ENCODE measurements at places on chromosomes 12 and 14.

- no peak for DNase-seq
Observed at GRCh38 chr12:93306636-93307035, 71.1 kb upstream of the NUDT4 start.

DNA sequence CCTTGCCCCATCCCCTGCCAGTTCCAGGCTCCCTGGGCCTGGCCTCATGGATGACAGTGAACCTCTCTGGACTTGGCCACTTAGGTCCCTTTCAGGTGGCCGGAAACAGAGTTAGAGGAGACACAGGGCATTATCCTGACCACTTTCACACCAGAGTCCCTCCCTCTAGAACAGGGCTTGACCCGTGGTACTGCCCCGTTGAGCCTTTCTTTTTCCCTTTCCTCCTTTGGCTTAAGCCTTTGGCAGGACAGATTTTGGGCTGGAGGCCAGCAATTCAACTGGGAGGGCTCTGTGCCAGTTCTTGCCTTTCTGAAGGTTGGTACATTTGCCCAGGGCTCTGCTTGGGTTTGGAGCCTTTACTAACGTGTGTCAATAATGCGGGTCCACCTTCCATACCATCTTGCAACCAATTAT is 22.8 kb downstream of the TPCN1 start:
- DNase-seq: peak; percentile 26

- DNase-seq: no peak
Observed at GRCh38 chr12:131203666-131204415, 250.1 kb downstream of the ADGRD1 start.

DNA sequence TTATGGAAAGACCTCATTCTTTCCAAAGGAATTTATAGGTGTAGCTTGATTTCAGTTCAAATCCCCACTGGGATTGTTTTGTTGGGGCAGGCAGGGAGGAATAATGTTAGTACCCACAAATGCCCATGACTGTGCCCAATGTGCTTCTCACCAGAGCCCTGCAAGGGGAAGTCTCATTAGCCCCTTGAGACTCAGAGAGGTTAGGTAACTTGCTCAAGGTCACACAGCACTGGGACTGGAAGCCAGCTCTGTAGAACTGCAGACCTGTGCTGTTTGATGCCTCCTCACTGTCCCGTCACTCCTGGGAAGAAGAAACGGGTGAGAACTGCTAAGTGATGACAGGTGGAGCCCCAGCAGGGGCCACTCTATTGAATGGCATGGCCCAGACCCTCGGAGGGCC is 8.9 kb downstream of the ANKRD9 start:
- no peak for DNase-seq

DNA sequence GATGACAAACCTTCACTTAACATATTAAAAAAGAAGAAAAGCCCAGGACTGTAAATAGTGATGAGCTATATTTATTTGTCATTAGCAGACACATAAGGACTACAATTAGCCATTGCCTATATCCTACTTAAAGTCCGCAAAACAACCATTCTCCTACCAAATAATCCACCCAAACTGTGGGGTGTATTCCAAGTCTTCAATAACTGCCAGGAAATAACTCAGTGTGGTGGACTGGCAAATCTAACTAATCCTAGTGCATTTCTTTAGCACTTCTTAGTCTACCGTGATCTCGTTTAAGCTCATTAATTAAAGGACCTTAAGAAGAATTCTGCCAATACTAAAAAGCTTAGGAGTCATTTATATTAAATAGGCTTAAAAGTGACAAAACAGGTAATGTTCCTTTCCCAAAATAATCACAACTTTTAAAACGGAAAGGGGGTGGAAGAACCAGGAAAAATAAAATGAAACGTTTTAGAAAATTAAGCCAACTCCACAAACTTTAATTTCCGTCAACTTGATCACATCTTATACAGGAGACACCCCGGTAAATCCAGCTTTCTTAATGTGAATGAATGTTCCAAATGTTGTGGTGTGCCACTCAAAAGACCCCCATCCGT is 1.8 kb downstream of the NOVA1 start:
- no peak for DNase-seq

DNA sequence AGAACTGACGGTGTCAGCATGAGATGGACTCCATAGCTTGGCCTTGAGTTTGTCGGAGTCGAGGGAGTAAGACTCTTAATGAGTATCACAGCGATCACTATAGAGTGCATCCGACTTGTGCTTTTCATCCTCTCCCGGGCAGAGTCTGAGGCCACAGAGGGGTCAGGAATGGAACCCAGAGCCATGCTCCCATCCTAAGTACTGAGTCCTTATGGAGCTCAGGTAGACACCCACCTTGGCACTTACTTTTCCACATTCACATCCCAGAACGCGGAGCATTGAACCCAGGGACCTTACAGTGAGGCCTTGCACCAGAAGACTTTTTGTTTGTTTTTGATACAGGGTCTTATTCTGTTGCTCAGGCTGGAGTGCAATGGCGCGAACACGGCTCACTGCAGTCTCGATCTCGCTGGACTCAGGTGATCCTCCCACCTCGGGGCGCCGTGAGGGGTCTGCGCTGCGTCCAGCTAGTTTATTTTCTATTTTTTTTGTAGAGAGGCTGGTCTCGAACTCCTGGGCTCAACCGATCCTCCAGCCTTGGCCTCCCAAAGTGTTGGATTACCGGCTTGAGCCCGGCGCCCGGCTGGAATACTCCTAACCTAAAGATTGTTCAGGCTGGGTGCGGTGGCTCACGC is 719 bp upstream of the SRSF9 start:
- no peak for DNase-seq

DNA sequence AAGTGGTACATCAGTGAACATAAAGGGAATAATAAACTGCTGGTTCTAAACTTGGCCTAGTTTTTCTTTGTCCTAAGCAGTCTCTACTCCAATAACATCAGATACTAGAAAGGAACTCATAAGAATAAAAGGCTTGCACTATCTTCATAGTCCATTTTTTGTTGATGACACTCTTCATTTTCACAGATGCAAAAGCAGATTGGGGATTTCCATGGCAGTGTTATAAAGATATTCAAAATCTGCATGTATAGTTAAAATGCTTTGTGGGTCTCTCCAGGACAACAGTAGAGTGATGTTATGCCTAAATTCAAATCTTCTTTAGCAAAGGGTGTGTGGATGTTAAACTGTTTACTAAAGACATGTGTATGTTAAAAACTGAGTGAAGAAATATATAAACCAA is 745.8 kb downstream of the TRHDE start:
- no peak for DNase-seq

- no peak for DNase-seq
Observed at GRCh38 chr14:101371799-101372793, 189.2 kb upstream of the DIO3 start.

GRCh38 chr14:77011245-77011644 is 17.3 kb downstream of the IRF2BPL start:
- no peak for DNase-seq

DNA sequence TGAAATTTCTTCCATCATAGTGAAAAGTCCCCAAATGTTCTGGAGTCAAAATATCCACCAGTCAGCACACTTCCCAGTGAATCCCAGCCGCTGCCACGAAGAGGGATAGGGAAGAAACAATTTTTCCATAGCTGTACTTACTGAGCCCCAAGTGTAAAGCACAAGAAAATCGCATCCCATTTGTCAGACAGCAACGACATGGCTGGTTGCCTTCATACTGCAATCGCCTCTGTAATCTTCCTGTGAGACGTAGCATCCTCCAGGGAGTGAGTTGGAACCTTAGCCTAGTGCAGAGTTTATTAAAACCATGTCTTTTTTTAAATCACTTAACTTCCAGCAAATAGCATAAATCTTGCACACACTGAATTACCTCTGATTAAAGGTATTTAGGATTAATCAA is 56.8 kb downstream of the GNG2 start:
- DNase-seq: no peak

DNA sequence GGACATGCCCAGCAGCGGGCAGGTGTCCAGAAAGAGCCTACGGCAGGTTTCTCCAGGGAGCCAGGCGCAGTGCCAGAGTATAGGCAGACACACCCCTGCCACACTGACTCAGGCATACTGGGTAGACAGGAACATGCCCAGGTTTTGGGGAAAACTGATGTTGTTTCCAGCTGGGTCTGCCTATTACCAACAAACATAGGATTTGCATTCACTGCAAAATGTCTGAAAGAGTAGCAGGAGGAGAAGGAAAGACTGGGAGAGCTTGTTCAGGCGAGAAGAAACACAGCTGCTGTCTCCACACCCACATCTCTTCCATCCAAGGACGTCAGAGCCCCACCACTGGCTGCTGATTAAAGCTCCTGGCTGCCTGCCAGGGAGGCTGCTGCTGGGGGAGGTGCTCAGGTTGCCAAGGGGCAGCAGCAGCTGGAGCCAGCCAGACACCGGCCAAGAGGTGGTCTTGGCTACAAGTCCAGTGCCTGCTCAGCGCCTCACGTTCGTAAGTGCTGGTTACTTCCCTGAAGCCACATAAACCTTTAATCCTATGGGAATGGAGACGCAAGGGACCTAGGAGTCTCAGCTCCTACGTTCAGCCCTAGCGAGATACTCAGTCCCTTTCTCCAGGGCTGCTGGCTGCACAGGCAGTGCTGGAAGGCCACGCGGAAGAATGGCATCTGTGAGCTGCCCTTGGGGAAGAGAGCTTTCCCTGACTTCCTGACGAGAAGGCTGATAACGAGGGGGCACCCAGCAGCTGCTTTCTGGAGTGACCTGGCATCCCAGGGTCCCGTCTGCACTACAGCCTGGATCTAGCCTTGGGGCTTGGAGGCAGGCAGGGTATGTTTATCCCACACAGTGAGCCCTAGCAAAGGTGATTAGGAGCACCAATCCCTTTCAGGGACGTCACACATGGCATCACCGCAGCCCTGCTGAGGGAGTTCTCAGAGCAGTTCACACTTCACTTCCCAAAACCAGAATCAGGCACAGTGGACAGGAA is 58.1 kb downstream of the PLEKHG3 start:
- DNase-seq: peak; percentile 93

GRCh38 chr12:2396448-2396871 is 343.7 kb downstream of the CACNA1C start:
- DNase-seq: no peak

DNA sequence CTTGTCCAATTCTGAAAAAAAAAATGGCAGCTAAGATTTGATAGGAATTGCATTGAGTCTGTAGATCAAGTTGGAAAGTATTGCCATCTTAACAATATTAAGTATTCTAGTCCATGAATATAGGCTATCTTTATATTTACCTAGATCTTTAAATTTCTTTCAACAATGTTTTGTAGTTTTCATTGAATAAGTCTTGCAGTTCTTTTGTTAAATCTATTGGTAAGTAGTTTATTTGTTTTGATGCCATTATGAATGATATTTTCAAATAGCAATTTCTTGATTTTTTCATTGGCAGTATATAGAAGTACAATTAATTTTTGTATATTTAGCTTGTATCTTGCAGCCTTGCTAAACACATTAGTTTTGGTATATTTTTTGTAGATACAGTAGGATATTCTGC is 71.6 kb downstream of the SYNE2 start:
- no peak for DNase-seq

DNA sequence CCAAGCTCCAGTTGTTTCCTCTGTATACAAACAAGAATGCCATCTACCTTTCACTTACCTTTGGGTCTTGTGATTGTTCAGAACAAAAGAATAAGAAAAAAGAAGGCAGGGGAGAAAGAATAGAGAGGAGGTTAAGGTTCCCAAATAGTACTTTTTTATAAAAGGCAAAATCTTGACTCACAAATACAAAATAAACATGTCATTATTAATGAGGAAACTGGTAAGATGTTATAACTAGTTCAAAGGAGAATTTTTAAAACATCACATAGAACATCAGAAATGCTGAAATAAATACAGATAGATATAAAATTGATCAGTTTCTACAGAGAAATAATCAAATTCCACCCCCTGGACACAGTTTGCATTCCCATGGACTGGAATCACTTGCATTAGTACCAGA is 446.7 kb upstream of the CCDC196 start:
- no peak for DNase-seq

GRCh38 chr12:24853588-24853987 is 95.3 kb downstream of the BCAT1 start:
- DNase-seq: peak; percentile 41

GRCh38 chr14:23478109-23478759 is 8.7 kb downstream of the NGDN start:
- DNase-seq: peak; percentile 52

- no peak for DNase-seq
Observed at GRCh38 chr14:55691659-55692058, 111.7 kb downstream of the KTN1 start.

- DNase-seq: peak; percentile 49
Observed at GRCh38 chr12:15966426-15966825, 55.3 kb downstream of the DERA start.

- DNase-seq: peak; percentile 78
Observed at GRCh38 chr12:16359512-16360491, 12.4 kb downstream of the MGST1 start.

DNA sequence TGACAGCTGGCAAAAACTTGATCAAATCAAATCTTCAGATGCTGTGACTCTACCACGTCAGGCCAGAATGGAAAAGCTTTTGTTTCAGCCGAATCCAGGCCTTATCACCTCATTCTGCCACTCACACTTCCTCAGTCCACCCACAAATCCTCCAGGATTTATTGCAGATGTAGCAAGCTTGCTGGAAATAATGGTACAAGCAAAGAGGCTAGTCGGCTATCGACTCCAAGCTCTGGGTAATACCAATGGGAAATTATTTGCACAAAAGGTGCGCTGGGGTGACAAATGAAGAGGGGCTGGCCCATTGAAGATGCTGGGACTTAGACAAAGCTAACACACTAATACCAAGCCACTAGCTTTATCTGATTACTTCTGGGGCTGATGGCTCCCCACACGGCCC is 250.5 kb downstream of the ASCL1 start:
- DNase-seq: no peak

GRCh38 chr12:111445726-111446581 is 40.2 kb downstream of the SH2B3 start:
- peak; percentile 57 for DNase-seq

DNA sequence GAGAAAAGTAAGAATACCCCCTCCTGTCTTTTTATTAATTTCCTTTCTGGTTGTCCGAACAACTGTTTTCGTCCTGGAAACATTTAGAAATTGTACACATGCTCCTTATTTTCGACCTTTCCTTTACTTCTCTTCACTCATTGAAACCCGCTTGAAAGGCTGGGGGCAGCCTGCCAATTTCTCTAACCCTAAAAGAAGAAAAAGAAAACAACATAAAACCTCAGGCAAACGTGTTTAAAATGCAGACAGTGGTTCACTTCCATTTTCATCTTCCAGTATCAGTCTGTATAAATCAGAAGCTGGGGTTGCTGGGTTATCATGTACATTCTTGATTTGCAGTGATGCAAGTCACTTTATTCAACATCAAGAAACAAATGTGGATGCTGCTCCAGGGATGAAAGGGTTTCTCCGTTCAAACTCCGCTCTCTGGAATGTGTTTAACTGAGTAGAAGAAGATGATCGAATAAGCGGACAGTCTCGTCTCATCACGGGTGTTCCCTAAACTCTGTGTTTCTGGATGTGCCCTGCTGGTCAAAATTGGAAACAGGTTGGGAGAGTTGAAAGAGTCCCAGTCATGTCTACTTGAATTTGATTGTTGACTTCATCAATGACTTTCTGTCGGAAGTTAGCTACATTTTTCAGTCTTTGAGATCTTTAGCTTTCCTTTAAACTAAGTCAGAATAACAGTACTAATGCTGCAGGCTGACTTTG is 1042.2 kb downstream of the BCL11B start:
- DNase-seq: no peak

- DNase-seq: no peak
Observed at GRCh38 chr14:24059841-24060388, 8.1 kb downstream of the CARMIL3 start.

GRCh38 chr12:122127839-122128238 is 46.2 kb downstream of the IL31 start:
- DNase-seq: no peak
